ENCODE measurements at places on chromosomes 3 and 15.

- no peak for DNase-seq
These were observed 8.3 kb downstream of the MUC4 start for GRCh38 chr3:195803289-195803908.

DNA sequence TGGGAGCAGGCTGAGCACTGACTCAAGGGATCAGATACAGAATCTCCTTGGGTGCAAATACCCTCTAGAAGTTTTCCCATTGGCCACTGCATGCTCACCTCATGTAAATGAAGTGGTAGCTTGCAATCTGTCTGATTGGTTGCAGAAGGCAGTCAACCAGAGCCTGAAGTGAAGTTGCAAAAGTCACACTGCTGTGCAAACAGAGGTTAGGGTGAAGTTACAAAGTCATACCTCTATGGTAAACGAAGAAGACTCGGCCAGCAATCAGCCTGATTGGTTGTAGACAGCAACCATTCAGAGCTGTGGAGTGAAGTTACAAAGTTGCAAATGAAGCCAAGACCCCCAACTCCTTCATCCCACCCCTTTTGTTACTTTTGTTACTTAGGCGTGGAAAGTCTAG lies 27.1 kb downstream of the STARD9 start:
- no peak for DNase-seq

GRCh38 chr3:23329471-23330105 lies 126.5 kb downstream of the UBE2E2 start:
- no peak for DNase-seq

GRCh38 chr3:71062952-71063772 lies 520.4 kb downstream of the FOXP1 start:
- no peak for DNase-seq

GRCh38 chr15:49015896-49016295 lies 30.4 kb downstream of the SECISBP2L start:
- DNase-seq: no peak

DNA sequence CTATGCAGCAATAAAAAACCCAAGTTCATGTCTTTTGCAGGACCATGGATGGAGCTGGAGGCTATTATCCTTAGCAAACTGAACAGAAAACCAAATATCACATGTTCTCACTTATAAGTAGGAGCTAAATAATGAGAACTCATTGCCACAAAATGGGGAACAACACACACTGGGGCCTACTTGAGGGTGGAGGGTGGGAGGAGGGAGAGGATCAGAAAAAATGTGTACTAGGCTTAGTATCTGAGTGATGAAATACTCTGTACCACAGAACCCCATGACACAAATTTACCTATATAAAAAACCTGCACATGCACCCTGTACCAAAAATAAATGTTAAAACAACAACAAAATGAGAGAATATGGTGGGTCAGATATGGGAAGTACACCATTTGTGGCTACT lies 49.6 kb upstream of the AADACL2 start:
- DNase-seq: no peak

GRCh38 chr3:171419457-171419856 lies 40.7 kb downstream of the TNIK start:
- no peak for DNase-seq

- no peak for DNase-seq
These were observed 3.8 kb upstream of the MANF start for GRCh38 chr3:51381333-51381705.

DNA sequence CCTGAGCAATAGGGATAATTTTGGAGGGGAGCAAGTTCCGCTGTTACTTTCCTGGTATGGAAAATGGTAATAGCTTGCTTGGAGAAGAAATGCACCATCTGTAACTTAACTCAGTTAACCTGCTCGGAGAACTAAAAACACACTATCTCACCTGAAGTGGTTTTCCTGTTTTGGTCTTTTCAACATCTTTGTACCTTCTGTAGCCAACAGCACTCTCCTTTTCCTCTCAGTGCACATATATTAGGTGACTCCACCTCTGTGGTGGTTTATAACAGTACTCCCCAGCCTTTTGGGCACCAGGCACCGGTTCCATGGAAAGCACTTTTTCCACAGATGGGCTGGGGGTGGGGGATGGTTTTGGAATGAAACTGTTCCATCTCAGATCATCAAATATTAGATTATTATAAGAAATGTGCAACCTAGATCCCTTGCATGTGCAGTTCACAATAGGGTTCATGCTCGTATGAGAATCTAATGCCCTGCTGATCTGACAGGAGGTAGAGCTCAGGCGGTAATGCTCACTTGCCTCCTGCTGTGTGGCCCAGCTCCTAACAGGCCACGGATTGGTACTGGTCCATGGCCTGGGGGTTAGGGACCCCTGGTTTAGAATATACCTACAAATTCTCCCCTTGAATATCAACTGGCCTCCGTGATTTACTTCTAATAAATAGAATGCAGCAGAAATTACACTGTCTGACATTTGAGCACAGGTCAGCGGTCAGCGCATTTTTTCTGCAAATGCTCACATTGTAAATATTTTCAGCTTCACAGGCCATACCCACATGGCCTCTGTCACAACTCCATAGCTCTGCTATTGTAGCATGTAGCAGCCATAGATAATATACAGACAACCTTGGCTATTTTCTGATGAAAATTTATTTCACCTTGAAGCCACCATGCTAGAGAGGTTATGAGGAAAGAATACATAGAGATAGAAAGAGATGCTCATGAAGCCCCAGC lies 83.8 kb upstream of the SUCLG2 start:
- DNase-seq: no peak

GRCh38 chr3:27114684-27115083 lies 254.5 kb downstream of the NEK10 start:
- no peak for DNase-seq

GRCh38 chr3:20844851-20845250 lies 658.8 kb upstream of the SGO1 start:
- DNase-seq: no peak

GRCh38 chr3:135218304-135218703 lies 423.2 kb downstream of the EPHB1 start:
- no peak for DNase-seq

- DNase-seq: no peak
These were observed 4.8 kb upstream of the ACAD9 start for GRCh38 chr3:128874481-128875180.

DNA sequence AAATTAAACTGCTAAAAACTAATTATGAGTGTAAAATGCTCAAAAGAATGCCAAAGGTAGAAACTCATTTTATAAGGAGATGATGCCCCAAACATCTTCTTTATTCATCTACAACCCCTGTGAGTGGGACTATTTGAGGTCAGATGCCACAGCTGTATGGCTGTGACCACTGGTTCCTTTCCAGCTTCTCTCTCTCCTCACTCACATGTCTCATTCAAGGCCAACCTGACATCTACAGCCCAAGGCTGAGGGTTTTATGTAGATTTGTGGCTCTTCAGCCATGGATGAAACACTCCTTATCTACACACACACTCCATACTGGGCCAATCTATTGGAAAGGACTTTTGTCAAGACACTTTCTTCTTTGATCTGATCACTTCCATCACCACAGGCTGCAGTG lies 231.3 kb downstream of the KCNMB2 start:
- no peak for DNase-seq

GRCh38 chr3:15339786-15340215 lies 7.4 kb upstream of the SH3BP5 start:
- DNase-seq: no peak

DNA sequence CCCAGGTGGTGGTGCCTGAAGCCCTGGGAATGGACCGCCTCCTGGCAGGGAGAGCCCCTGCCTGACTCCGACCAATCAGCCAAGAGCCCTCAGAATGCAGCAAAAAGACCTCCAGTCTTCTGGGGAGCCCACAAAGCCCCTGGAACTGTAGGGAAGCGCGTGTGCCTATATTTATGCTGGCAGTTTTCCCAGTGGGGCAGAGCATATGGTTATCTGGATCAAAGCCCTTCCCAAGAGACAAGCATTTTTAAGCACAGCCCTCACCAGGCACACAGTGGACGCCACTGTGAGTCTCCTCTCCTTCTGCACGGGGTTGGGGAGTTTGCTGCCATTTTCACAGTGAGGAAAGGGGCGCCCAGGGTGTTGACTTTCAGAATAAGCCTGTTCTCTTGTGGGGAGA lies 80.9 kb upstream of the RPL32 start:
- DNase-seq: no peak

DNA sequence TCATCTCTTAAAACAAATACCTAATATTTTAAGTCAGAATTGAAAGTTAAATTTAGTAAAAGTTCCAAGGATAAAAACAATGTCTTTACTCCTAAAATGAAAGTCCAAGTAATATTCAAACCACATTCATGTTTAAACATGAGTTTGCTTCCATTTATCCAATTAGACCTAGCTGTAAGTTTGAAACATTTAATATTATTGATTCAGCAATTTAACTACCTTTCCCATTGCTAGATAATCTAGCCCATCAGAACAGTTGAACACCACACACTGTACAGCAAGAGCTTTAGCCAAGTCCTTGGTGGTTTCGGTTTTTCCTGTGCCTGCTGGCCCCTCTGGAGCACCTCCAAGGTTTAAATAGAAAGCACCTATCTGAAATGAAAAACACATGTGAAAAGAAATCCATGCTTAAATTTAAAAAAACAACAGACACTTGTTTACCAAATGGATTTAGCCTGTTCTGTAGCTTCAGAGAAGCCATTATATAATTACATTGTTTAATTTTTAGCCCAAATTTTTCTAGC lies 97.8 kb downstream of the DNAH12 start:
- no peak for DNase-seq
